Stimulated activated CD8-positive, alpha-beta memory T cell treated with anti-CD3 and anti-CD28 coated beads, Interleukin-12 subunit alpha, Interleukin-12 subunit beta, amount 100 ng/mL, for 1 hour (primary cell): ENCODE measurements at places on chromosomes 7 and 10.

- DNase-seq, result no peak
Observed at GRCh38 chr10:22589851-22590514, 124.4 kb downstream of the PIP4K2A start.

DNA sequence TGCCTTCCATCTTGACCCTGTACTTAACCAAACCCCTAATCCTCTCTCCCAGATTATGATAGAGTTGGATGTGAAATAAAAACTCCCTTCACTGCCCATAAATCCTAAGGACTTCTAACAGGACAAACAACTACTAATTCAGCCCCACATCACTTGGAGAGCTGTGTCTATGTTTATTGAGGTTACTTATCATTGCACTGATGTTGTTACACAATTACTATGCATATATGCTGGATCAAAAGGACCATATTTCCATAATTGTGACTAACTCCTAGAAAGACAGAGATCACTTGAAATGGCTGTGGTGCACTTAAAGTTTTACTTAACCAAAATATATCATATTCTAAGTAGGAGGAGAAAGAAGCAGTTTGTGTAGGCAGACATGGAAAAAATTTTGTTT, 144.9 kb upstream of the AGK start:
- no peak for DNase-seq

DNA sequence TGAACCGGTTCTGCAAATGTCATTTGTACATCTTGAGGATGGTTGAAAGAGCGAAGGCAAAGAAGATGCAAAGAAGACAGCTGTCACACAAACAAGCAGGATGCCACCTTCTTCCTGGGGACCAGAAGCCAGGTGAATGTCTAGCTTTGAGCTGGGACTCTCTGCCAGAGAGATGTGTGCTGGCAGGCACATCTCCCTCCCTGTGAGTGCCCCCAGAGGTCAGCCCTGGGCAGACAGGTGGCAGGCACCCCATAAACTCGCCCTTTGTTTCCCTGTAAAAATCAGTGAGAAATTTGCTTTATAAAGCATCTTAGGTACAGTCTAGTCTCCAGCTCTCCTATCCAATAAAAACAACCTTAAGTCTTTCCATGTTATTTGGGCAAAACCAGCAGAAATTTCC, 2.6 kb upstream of the TCERG1L start:
- DNase-seq, result no peak

DNA sequence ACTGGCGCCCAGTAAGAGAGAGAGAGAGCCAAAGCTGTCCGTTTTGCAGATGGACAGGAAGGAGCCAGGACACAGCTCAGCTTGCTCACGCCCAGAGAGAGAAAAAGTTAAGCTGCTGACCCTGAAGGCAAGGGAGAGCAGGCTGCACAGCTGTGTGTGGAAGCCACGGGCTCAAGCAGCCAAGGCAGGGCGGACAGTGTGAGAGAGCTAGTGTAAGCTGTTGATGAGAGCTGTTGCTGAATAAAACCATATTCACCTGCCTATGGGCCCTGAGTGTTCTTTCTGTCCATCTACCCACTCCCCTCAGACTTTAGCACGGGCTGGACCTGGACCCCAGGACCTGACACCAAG, 5.4 kb downstream of the INMT start:
- DNase-seq, result no peak

DNA sequence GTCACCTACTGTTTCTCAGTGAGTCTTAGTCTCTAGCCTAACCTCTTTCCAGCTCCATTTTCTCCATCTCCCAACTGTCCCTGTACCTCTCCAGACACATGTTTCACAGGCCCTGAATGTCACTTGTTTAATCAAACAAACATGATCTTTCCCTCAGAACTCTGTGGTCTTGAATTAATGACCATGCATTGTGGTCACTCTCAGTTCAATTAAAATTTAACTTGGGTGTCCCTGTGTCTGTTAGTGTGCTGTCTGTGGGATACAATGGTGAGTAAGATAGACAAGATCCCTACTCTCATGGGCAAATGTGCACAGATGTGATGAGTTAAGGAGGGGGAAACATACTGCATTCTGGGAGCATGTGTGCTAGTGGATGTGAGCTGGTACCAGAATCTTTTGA, 65.0 kb downstream of the RBM33 start:
- DNase-seq, result no peak

GRCh38 chr10:81877596-81877995, 2.6 kb downstream of the NRG3 start:
- no peak for DNase-seq
